ENCODE measurements at places on chromosomes 11 and 22.
A peak's percentile ranks its signal among the peaks of the same experiment; 100 is the strongest.

- peak; percentile 87 for DNase-seq
Observed at GRCh38 chr11:108561535-108561991, 32.0 kb downstream of the EXPH5 start.

DNA sequence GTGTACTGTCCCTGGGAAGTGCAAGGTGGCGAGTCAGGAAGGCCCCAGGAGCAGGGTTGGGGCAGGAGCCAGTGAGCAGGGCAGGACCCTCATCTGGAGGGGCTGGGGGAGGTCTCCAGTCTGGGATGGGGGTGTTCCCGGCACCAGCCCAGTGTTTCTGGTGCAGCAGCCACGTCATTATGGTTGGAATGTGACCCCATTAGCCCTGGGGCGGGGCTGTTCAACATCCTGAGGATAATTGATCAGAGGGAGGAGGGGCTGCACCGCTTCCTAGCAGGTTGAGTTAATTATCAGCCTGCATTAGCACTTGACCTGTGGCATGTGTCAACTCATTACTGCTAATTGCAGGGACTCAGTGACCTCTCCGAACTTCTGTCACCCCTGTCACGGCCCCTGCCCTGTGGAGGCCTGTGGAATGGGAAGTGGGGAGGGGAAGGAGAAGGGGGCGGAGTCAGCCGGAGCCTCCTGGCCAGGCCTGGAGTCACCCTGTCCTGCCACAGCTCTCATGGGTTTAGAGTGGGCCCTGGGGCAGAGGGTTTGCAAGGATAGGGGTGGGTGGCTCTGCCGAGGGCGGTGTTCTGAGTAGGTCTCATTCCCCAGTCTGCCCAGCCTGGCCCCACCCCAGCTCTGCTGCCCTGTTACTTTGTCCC lies 52.8 kb upstream of the CCDC188 start:
- peak; percentile 34 for DNase-seq

DNA sequence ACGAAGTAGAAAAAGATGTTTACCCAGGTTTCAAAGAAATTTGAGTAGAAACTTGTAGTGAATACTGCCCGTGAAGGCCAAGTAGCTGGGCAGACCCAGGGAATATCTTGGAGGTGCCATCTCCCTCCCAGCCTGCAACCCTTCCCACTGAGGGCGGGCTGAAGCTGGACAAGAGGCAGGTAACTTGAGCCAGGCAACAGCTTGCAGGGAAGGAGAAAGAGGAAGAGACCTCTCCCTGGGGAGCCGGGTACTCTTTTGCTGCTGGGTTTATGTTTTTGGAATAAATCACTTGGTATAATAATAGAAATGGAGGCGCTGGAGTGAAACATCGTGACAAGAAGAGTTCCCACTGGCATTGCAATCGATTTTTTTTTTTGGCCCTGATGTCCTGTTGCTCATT lies 49.4 kb upstream of the JAM3 start:
- DNase-seq, result no peak

DNA sequence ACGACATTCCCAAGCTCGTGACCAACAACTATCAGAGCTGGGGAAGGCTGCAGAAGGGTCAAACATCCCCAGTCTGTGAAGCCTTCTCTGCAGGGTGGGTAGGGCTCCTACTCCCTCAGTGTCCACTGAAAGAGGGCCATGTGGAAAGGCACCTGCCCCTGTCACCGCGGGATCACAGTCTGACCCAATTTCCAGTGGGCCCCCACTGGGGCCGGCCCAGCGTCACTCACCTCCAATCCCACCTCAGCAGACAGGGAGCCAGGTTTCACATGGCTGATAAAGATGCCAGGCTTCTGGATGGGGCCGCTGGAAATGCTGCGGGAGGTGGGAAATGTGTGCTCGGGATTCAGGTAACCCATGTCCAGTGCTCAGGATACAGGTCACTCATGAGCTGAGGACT lies 20.0 kb downstream of the USH1C start:
- DNase-seq, result no peak

- no peak for DNase-seq
Observed at GRCh38 chr22:30398685-30399680, 2.2 kb downstream of the SEC14L2 start.

Measured in astrocyte of the hippocampus (primary cell).